ENCODE measurements at places on chromosomes 12 and 14. TPM values are rescaled to one million over a fixed set of nuclear protein-coding genes. Genes with fewer than 3 reads are reported as not detected.

GRCh38 chr14:54890788-54891187, 11.8 kb downstream of the GCH1 start:
- no peak for DNase-seq

DNA sequence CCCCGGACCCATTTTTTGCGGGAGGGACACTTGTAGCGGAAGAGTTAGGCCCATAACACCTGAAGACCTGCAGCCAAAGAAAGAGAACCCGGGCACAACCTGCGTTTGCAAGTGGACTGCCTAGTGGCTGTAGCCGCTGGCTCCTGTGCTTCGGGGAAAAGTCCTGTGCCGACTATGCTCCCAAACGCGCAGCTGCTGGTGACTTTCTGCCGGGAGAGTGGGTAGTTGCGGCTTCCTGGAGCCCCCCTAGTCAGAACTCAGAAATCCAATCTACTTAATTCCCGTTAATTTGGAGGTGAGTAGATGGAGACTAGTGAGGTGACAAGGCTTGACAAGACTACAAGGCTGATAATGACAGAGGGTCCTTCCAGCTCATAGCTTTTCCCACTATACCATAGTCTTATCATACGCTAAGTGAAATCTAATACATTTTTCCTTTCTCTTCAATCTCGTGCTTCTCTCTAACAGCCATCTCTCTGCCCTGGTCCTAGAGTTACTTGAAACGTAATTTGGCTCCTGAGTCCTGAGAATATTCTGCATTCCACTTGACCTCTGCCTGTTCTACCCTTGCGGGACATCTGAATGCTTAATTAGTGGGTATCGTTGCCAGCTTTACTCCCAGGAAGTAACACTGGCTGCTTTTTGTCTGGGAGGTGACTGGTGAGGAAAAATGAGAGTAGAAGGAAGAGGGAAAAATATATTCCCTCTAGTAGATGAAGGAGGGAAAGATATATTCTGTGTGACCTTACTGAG, 556 bp downstream of the MTHFD1 start:
- DNase-seq, result no peak

Gene TBK1
- total RNA-seq, result 39.3 TPM

- DNase-seq, result no peak
Observed at GRCh38 chr12:46402451-46402850, 29.9 kb upstream of the SLC38A2 start.
